NCI-H1092 treated with DMSO at 0.1 percent for 48 hours (cell line): ENCODE measurements at places on chromosomes 12 and 14.

DNA sequence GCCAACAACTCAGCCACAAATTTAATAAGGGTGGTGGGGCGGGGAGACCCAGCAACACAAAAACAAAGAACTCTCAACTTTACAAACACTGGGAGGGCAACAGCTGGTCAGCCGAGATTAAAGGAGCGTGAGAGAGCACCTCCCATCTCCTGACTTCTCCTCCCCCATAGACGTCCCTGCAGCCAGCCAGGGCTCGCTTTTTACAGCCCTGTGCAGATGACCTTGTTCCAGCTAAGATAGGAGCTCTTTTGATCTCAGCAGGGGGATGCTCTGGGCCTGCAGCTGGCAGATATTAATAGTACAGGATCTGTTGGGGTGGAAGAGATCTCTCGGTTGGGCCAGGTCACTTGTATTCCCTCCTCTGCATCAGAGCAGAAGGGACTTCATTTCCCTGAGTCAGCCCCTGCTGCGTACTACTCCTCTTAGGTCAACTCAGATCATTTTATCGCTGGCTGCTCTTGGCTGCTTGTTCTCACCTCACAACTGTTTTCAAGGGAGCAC lies 475.8 kb downstream of the RAD51B start:
- no peak for DNase-seq

- DNase-seq = no peak
Observed at GRCh38 chr14:31297701-31298344, 90.2 kb upstream of the HECTD1 start.

- no peak for DNase-seq
Observed at GRCh38 chr12:89909753-89910152, 201.1 kb upstream of the ATP2B1 start.

DNA sequence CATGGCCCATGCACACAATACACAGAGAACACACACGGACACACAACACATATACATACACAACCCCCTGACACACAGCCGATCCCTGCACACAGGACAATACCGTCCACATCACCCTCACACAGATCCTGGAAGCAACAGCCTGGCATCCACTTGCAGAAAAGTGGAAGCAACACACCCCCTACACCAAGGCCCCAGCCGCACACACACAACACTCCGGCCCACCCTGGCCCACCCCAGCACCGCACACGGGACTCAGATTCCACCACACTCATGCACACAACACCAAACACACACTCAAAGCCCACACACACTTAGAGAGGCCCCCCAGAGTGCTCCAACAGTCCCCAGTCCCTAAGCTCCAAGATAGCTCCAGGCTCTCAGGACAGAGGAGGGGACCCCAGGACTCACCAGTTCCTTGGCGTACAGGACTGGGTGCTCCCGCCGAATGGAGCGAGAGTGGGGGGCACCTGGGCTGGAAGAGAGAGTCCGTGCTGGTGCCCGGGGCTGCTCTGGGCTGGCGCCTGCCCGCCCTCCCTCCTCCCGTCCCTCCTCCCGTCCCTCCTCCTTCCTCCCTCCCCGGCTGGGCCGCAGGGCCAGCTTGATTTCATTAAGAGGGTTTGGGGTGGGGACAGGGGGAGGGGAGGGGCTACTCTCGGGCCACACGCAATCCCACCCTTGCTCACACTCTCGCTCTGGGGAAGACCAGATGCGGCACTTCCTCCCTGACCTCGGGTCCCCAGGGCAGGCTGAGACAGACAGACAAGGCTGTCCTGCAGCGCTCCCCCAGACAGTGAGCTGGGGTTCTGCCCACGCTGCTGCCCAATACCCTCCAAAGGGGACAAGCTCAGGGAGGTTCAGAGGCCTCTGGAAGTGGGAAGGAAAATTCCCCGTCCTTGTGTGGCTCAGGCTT lies at the start of gene TMEM119:
TMEM119 (minus strand) TSS at position 526 of the 913 bp plus-strand sequence. CDS start 5,701 bp downstream, outside the sequence.
- no peak for DNase-seq

DNA sequence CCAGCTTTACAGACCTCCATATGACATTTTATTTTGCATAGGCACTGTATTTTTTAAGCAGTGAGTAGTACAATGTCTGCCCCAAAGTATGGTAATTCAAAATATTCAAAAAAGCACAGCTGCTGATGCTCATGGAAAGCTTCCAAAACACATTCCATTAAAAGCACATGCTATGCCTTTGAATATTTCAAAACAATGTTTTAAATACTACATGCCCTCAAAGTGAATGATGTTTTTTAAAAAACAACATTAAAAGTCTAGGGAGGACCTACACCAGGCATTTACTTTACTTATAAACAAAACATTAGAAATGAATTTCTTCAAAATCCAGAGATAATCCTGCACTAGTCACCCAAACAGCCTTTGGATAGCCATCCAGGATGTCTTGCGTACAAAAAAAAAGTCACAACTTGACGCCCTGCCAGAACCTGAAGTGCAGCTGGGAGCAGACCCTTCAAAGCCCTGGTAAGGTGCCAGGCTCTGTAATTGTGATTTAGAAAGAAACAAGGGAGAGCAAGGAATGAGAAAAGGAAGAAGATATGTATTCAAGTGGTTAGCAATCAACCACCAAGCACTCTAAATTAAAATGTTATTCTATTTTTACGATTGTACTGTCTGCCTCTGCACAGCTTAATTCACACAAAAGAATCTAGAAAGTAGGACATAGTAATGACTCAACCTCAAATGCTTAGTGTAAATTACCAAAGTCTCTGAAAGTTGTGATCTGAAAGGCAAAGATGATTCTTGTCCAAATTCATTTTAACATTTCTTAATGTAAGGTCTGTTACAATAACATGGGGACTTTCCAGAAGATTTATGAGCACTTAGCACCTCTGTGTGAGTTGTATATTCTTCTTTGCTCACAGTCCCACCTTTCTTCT lies 31.9 kb downstream of the CEP83 start:
- DNase-seq = peak; percentile 75
